ENCODE measurements at places on chromosomes 7 and 10.

GRCh38 chr7:30154111-30154587 lies 19.4 kb downstream of the MTURN start:
- DNase-seq: no peak

DNA sequence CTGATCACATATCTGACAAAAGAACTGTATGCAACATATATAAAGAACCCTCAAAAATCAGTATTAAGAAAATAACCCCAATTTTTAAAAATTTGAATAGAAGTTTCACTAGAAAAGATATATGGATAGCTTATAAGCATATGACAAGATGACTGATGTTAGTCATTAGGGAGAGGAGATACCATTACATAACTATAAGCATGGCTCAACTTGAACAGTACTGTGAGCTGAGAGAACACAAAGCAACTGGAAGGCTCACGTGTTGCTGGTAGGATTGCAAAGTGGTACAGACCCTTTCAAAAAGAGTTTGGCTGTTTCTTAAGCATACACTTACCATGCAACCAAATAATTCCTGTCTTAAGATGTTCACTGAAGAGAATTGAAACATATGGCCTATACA lies 14.7 kb downstream of the CCDC71L start:
- DNase-seq: no peak

GRCh38 chr7:101729241-101729883 lies 88.1 kb upstream of the CUX1 start:
- DNase-seq: no peak

GRCh38 chr10:43452356-43452914 lies 15.5 kb downstream of the ZNF487 start:
- DNase-seq: no peak

GRCh38 chr7:157851501-157852067 lies 514.8 kb downstream of the DNAJB6 start:
- DNase-seq: peak; percentile 24

DNA sequence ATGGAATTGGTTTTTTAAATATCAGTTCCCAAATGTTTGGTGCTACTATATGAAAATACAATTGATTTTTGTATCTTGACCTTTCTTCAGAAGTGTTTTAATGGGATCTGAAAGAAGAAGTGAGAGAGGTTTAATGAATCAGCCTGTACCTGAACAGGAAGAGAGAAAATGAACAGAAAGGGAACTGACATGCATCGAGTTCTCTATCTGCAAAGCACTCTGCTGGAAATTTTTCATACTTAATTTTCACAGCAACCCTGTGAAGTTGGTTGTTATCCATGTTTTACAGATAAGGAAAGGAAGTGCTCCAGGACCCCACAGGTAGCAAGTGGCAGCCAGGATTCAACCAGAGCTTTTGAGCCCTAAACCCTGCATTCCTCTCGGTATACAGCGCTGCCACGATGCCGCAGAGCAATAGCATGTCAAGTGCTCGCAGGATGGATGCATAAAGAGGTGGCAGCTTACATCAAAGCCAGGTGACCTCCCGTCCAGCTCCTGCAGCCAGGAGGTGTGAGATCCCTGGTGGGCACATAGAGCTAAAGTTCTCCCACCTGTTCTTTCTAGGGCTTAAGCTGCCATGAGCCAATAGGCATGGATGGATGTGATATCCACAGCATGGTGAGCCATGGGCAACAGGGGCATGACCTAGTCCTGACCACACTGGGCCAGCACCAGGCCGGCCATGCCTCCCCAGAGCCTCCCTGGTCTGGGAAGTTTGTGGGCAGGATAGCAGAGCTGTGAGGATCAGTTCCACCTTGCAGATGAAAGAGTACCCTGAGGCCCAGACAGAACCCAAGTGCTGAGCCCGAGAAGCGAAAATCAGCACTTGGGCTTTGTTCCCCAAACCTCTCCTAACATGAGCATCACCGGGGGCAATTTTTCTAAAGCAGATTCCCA lies 57.2 kb downstream of the CALML3 start:
- DNase-seq: no peak

- no peak for DNase-seq
These were observed 293.9 kb downstream of the CCDC3 start for GRCh38 chr10:12707461-12708185.

- DNase-seq: no peak
These were observed 26.5 kb downstream of the DNAJB12 start for GRCh38 chr10:72328045-72328828.

DNA sequence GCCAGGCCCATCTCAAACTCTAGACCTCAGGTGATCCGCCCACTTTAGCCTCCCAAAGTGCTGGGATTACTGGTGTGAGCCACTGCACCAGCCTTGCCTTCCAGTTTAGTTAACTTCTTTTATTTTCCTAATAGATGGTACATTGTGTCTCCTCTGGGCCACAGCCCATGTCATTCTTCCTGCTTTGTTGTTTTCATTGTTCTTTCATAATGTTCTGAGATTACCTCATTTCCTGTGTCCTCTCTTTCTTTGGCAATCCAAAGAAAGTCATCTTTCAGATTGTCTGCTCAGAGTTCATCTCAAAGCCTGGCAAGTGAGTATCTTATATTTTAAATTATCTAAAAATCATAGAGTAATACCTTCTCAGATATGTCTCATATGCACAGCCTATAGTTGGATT lies at the start of gene OLAH:
TSS of gene OLAH (plus strand) at position 270 of the 400 bp plus-strand sequence. CDS start 3,346 bp downstream, outside the sequence.
- no peak for DNase-seq

DNA sequence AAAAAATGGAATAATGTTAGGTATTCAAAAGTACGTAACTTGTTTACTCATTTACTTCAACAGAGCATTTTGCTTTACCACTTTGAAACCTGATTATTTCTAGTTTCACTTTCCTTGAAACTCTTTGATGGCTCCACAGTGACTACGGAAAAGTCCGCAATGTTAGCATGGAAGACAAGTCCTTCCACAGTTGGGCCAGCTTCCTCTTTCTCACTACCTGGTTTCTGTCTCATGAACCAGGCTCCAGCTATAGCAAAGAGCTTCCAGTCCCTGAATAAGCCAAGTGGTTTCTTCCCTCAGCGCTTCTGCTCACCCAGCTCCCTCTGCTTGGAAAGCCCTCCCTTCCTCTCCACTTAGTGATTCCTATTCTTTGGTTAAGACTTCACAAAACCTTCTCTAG lies 44.8 kb upstream of the SLC16A12 start:
- no peak for DNase-seq

DNA sequence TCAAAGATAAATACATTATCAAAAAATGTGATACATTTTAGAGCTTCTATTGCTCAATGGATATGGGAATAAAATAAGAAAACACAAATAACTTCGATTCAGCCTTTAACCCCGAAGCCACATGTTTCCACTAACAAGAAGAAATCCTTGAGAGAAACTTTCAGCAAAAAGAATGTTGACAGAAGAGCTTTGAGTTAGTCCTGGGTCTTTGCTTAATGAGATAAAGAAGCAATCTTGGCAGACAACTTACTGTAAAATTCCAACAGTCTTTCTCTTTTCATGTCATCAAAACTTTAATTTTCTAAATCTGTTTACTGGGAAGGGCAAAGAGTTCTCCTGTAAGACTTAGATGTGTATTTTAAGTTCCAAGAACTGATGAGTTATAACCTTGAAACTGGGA lies 810.2 kb downstream of the CNTNAP2 start:
- DNase-seq: no peak

GRCh38 chr10:83222832-83223742 lies 916.2 kb upstream of the GHITM start:
- no peak for DNase-seq

DNA sequence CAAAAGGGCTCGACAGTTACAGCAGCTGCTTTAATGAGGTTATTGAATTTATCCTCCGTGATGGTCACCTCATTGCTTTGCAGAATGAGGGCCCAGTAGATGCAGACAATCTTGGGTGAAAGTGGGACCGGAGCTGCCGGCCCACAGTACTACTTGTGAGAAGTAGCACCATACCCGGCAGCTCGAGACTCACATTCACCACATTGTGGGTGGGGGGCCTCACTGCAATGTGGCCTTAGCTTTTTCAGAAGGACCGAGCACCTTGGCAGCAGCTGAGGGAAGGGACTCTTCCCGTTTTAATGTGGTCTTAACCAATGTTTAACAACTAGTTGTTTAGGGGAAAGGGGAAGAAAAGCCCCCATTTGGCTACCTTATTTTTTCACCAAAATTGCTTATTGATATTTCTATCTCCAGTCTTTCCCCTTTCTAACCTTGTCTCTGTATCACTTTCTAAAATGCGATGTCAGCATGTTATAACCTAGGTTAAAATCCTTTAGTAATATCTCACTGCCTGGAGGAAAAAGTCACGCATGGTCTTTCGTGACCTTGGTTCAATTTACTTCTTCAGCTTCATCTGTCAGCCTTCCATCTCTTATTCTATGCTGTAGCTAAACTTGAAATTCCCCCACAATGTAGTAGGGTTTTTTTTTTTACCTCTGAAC lies 87.4 kb upstream of the PHYHIPL start:
- DNase-seq: no peak

DNA sequence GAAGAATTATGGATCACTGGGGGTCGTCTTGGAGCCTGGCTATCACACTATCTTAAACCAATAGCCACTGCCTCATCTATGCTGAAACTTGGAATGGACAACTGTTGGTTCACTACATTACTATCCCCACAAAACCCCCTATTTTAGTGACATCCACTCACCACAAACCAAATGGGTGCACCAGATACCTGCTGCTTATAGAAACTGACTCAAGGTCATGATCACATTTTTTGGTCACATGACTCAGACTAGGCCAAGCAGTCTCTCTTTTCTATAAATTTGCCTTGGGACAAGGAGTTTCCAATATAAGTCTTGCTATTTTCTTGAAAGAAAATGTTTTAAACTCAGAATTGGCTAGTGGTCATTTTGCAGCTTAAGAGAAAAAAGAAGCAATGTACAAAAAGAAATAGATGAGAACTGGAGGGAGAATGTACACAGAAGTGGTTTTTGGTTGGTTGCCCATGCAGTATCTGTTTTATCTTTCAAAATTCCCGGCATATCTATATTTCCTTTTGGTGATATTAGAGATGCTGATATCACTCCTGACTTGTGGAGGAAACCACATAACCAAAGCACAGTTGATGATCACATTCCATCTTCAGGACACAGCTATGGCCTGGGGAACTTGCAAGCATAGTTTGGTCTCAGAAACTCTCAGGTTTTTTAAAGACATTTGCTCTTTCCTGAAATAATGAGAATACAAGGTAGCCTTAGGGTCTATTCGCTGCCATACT lies 85.2 kb upstream of the CACNA2D1 start:
- no peak for DNase-seq

- DNase-seq: no peak
These were observed 170.6 kb upstream of the LANCL2 start for GRCh38 chr7:55194522-55194921.

- DNase-seq: no peak
These were observed 25.7 kb downstream of the GRIFIN start for GRCh38 chr7:2450198-2451107.

GRCh38 chr7:82699773-82700186 lies 256.2 kb upstream of the CACNA2D1 start:
- DNase-seq: no peak

DNA sequence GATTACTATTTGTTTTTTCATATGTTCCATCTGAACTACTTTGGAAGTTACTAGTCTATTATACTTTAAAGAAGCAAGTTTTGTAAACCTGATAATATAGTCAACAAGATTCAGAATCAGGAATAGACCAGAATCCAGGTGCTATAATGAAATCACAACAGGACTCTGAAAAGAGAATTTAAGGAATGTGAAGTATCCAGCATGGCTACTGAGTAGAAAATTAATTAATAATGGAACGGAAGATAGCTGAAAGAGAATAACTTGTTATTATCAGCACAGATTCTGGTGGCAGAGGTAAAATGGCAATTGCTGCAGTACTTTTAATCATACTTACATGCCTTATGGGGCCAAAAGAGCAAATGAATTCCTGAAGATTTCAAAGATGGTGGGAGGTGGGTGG lies 43.1 kb upstream of the CHCHD3 start:
- no peak for DNase-seq
